Natural killer cell treated with Interleukin-12 subunit alpha and Interleukin-12 subunit beta and Interleukin-15 and Interleukin-18, amount 100 ng/mL, for 72 hours (primary cell): ENCODE measurements at places on chromosomes 3 and 15.
A peak's percentile ranks its signal among the peaks of the same experiment; 100 is the strongest.

DNA sequence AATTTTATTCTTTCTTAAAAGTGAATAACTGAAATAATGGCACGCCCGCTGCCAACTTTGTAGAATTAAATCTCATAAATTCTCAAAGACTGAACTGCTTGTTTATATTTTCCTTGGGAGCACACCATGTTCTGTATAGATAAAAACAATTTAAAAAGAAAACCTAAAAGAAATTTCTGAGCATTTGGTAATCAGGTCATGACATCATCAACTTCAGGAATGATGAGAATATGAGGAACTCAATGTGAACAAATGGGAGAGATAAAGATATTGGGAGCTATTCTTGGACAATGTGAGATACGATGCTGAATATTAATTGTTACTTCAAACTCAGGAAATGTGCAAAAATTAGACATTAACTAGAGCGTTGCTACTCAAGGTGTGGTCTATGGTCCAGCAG lies 10.0 kb upstream of the VGLL3 start:
- no peak for DNase-seq

DNA sequence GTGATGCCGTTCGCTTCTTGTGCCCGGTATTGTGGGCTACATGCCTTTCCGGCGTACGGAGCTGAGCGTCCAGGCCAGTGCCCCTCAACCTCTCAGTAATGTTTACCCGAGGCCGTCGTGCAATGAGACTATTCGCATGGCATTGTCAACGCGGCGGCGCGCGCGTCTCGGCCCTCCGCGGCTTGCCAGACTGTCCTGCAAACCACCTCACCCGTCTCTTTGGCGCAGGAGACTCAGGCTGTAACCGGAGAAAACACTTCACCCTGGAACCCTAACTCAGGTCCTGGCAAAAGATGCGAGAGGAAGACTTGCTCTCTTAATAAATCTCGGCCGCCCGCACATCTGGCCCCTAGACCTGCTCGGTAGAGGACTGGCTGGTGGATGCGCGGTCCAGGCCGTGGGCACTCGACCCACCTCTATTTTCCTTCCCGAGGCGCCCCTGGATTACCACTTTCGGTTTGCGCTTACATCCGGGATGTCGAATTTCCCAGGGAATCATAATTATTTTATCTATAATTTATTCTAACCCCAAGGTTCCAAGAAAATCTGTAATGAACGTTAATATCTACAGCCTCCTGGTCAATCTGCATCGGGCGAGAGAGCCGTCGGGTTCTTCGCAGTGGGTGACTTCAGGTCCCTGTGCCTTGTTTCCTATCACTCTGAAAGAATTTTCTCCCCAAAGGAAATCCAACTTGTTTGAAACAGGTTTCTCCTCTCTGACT lies 71.8 kb upstream of the POLG start:
- DNase-seq: peak; percentile 34

- no peak for DNase-seq
These were observed 100.3 kb downstream of the ZIC1 start for GRCh38 chr3:147509448-147509847.

- DNase-seq: peak; percentile 83
These were observed 31.1 kb downstream of the FOXL2 start for GRCh38 chr3:138915503-138916498.

DNA sequence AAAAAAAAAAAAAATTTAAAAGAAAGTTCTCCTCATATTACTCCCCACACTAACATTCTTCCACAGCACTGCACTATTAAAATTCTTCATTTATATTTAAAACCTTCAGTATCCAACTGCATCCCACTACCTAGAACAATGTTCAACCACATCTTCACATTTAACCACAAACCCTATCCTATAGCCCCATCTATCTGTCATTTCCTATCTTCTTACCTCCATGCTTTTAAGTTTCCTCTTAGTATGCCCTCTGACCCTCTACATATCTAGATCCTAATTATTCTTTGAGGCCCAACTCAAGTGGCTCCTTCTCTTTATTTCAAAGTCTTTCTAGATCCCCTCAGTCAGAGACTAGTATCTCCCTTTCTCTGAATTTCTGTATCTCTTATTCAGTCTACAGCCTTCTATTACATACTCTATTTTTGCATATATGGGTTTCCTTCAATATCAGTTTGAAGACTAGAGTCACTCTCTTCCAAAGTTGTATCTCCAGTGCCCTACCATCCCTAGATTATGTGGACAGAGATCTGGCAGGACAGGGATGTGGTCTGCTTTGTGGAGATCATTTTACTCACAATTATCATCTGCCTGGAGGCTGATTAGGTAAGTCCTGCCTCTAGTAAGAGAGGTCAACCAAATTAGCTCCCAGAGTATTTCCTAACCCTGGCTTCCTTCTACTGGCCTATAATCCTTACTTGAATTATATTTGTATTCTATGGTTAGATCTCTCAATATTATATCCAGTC lies 1.4 kb downstream of the CIAO2A start:
- DNase-seq: no peak
